ENCODE measurements at places on chromosomes 6 and 20. TPM values are rescaled to one million over a fixed set of nuclear protein-coding genes. Genes with fewer than 3 reads are reported as not detected.

The RIMS1 gene
- 2.2 TPM for total RNA-seq

The TFAP2D gene
- total RNA-seq = 0.26 TPM

The OR2B6 gene
- total RNA-seq = not detected

The NT5E gene
- total RNA-seq = 509 TPM

The SLC17A3 gene
- total RNA-seq = not detected

The SYCP2L gene
- total RNA-seq = not detected

The SCUBE3 gene
- 9.2 TPM for total RNA-seq

The ADGB gene
- total RNA-seq = not detected

The AURKA gene
- 15.2 TPM for total RNA-seq

The C6orf58 gene
- not detected for total RNA-seq

The SEMG1 gene
- not detected for total RNA-seq

The OR2H1 gene
- not detected for total RNA-seq

The PDYN gene
- not detected for total RNA-seq

The TNFRSF6B gene
- total RNA-seq = 4.5 TPM

The PLCB4 gene
- 0.79 TPM for total RNA-seq

The CYP21A2 gene
- under 0.01 TPM for total RNA-seq

The BPIFB4 gene
- not detected for total RNA-seq

The KCNG1 gene
- not detected for total RNA-seq

The FILIP1 gene
- total RNA-seq = 7.3 TPM

The LGSN gene
- 0.12 TPM for total RNA-seq

The STK35 gene
- total RNA-seq = 11.6 TPM

The HLA-DPB1 gene
- 20.3 TPM for total RNA-seq

The KHDC1L gene
- not detected for total RNA-seq

The PRICKLE4 gene
- 0.26 TPM for total RNA-seq

The RIMS4 gene
- not detected for total RNA-seq

The HNF4A gene
- total RNA-seq = not detected

The KIF25 gene
- not detected for total RNA-seq

The ACSS1 gene
- total RNA-seq = 2.0 TPM

Data from aortic smooth muscle cell (primary cell).